Activated CD4-positive, alpha-beta T cell treated with anti-CD3 and anti-CD28 coated beads, Interleukin-2, amount 10 ng/mL, durations not matched to agents 24 days and 14 days (primary cell): ENCODE measurements at places on chromosomes 1 and 21. TPM values are rescaled to one million over a fixed set of nuclear protein-coding genes. Genes with fewer than 3 reads are reported as not detected.

The PCAT6 gene
- 0.83 and 1.4 TPM in 2 replicates for total RNA-seq

The KIF17 gene
- total RNA-seq: not detected in 2 replicates

The C1orf210 gene
- not detected in 2 replicates for total RNA-seq

The AGO1 gene
- 38.6 and 39.1 TPM in 2 replicates for total RNA-seq

The AIM2 gene
- 75.9 and 80.1 TPM in 2 replicates for total RNA-seq

The TMED5 gene
- 43.1 and 44.7 TPM in 2 replicates for total RNA-seq

The CAPN9 gene
- total RNA-seq: not detected in 2 replicates

The CCDC27 gene
- not detected in 2 replicates for total RNA-seq

The PRAMEF12 gene
- total RNA-seq: not detected in 2 replicates

The AUNIP gene
- 12.0 and 13.9 TPM in 2 replicates for total RNA-seq

The TAL1 gene
- total RNA-seq: not detected in 2 replicates

The ADGRL2 gene
- total RNA-seq: 0.05 and 0.17 TPM in 2 replicates

The SHC1 gene
- 50.4 and 60.5 TPM in 2 replicates for total RNA-seq

The MX2 gene
- total RNA-seq: 8.6 and 11.5 TPM in 2 replicates

The VAMP3 gene
- 23.8 and 24.7 TPM in 2 replicates for total RNA-seq

The PADI3 gene
- total RNA-seq: not detected in 2 replicates

The C1orf87 gene
- not detected in 2 replicates for total RNA-seq

The MEGF6 gene
- 1.7 and 2.1 TPM in 2 replicates for total RNA-seq

The SMPDL3B gene
- total RNA-seq: 0.30 and 0.43 TPM in 2 replicates

The TNFRSF4 gene
- total RNA-seq: 692 and 702 TPM in 2 replicates

The ARHGEF16 gene
- total RNA-seq: not detected in 2 replicates

The SETSIP gene
- total RNA-seq: not detected in 2 replicates

The ECM1 gene
- total RNA-seq: 1.5 and 2.4 TPM in 2 replicates

The MIXL1 gene
- not detected in 2 replicates for total RNA-seq

The FLG2 gene
- total RNA-seq: not detected in 2 replicates

The REN gene
- total RNA-seq: not detected in 2 replicates

The CATSPERE gene
- 0.14 TPM in 1 of 2 replicates, not detected in the other for total RNA-seq

The FMO3 gene
- total RNA-seq: not detected in 2 replicates

The NECTIN4 gene
- total RNA-seq: 0.05 TPM in 1 of 2 replicates, not detected in the other

The TTC3 gene
- total RNA-seq: 62.4 and 63.0 TPM in 2 replicates

The ANKRD34A gene
- total RNA-seq: 4.8 and 5.2 TPM in 2 replicates
